ENCODE measurements at places on chromosomes 5 and 9.

- DNase-seq, result peak; percentile 40
Observed at GRCh38 chr5:139640421-139641115, 7.6 kb upstream of the CXXC5 start.

- no peak for DNase-seq
Observed at GRCh38 chr9:80946496-80947170, 742.7 kb downstream of the TLE1 start.

- no peak for DNase-seq
Observed at GRCh38 chr9:108694170-108694569, 161.6 kb downstream of the ACTL7B start.

DNA sequence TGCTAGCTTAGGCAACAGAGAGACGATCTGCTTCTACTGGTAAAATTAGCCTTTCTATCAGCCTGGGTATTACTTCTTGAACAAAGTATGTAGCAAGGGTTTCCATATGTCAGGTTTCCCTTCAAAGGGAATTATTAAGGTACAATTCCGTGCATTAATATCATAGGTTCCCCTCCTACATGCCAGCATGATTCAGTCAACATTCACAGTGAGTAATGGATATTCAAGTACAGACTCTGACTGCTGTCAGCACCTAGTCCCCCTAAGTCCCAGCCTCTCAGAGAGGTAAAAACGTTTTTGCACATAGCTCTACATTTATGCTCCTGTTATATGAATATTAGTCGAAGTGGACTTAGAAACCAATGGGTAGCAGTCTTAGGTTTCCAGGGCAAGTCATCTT, 322.4 kb upstream of the CCNG1 start:
- no peak for DNase-seq

DNA sequence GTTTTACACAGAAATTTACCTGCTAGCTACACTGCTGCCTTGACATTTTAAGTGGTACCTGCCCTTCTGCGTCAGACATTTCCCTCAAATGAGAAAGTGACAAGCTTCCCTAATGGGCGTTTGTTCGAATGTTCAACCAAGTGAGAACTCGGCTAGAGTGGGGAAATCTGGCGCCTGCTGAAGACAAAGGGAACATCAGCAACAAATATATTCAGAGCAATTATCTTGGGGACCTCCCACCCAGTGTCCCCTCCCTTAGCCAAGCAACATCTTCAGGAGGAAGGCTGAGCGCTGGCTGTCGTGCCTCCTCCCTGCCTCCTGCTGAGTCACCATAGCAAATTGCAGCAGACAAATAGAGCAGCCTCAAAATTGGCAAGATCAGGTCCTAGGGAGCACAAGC, 57.1 kb downstream of the MFAP3 start:
- no peak for DNase-seq

GRCh38 chr9:23820451-23821374, 5.3 kb downstream of the ELAVL2 start:
- DNase-seq, result no peak

DNA sequence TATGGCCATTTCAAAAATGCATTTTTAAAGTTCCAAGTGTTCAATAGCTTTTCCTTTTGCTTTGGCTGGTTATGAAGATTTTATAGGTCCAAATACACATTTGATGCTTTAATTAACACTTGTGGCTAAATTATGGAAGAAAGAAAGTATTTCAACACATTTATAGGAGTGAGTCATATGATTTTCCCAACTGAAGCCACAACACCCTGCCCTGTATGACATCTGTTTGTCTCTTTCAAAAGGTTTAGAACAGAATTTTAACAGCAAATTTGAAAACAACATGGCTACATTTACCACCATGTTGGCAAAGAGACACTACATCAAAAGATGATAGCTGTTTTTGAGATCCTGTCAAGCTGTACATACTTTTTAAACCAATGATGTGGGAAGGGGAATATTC, 99.4 kb downstream of the TMEM174 start:
- DNase-seq, result no peak

DNA sequence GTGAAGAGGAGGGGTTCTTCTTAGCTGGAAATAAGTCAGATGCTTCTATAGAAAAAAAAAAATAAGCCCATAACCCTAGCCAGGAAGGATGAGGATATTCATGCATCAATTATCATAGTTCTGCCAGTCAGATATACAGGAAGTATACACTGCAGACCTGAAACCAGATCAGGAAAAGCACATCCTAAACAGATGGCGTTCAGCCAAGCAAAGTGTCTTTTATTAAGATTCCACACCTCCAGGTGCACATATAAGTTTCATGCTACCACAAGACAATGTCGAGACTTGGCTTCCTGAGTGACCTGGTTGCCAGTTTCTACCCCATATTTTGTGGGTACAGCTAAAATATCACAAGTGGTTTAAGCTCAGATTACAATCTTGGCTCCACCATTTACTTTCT, 108.3 kb downstream of the CETN3 start:
- DNase-seq, result no peak

- no peak for DNase-seq
Observed at GRCh38 chr5:52995095-52995494, 5.9 kb downstream of the ITGA2 start.

GRCh38 chr5:149028984-149029383, 33.9 kb downstream of the SH3TC2 start:
- DNase-seq, result no peak

GRCh38 chr5:16687898-16688297, 71.1 kb upstream of the RETREG1 start:
- DNase-seq, result no peak

DNA sequence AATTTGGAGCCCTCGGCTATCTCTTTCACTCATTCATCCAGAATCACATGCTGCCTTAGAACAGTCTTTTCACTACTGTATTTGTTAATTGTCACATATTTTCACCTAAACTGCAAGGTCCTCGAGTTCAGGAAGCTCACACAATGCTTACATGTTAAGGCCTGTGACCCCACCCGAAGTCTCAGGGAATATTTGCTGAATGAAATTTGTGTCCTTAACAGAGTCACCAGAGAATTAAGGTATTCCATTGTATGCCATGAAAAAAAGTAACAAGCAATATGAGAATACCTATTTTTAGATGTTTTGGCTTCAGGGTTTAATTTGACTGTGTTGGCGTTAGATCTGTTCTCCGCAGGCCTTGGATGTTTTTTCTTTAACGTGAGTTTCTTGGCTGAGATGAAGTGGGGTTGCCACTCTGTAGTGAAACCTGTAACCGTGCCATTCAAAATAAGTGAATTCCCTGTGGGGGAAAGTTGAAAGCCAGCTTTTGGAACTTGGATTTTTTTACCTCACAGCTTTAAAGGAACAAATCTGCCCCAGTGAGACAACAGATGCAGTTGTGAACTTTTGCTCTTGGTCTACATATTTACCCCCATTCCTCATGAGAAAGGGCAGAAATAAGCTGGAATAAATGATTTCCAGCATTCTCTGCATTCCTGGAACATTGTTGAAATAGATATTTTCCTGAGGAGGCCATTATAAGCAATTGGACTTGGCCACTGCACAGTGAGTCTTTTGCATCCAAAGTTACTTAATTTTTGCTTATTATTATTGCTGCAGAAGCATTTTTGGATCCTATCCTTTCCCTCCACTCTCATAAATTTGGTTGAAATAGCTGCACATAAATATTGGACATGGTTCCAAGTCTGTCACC, 35.9 kb upstream of the FBP1 start:
- no peak for DNase-seq

- DNase-seq, result no peak
Observed at GRCh38 chr5:37189355-37189754, 59.8 kb downstream of the CPLANE1 start.

GRCh38 chr9:115373000-115373709, 255.2 kb upstream of the TNC start:
- DNase-seq, result no peak

GRCh38 chr9:133664173-133665050, 28.2 kb downstream of the DBH start:
- no peak for DNase-seq

DNA sequence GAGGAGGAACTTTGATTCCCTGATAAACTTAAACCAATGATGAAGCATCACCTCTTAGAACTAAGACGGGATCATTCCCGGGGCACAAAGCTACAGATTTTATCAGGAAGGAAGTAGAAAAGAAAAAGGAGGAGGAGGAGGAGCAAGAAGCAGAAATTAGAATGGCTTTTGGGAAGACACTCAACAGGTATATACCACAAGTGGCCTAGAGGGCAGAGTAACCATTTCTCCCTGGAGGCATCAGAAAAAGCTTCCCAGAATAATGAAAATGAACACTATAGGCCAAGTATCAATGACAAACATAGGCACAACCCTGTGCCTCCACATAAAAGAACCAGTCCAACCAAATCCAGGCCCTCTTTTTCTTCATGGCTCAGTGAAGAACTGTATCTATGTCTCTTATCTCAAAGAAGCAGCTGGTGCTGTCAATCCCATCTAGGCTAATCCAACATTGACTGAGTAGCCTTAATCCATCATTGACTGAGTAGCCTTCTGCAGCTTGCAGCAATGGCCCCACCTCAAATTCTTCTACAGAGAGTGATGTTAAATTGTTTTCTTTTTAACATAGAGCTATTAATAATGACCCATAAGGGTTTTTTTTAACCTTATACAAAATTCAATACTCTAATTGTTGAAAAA, 178.8 kb upstream of the KIF2A start:
- no peak for DNase-seq

DNA sequence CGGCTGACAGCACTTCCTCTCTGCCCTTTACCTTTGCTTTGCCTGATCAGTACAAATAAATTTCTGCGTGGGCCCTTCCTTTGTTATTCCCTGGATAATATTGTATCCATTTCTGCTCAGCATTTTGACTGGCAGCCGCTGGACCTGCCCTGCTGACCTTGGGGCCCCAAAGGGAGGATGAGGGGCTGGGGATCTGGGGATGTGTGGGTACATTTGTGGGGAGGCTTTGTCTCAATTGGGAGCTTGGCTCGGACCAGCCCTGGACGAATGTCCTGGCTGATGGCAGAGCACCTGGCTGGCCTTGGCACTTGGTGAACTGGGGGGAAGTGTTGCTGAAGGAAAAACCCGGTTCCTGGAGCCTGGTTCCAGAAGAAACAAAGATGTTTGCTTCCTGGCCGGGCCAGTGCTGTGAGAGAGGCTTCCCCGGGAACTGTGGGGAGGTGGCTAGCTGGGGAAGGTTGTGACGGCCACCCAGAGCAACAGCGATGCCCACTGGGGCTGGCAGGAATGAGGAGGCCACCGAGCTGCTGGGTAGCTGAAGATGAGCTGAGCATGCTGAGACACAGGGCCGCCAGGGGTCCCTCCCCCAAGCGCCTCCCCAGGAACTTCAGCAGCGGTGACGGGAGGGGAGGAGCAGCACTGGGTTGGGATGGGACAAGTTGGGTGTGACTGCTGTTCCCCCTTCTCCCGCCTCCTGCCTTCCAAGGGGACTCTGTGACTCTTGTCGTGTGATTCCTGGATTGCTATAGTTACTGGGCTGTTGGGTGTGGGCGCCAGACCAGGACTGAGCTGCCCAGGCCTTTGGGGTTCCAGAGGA, 8.4 kb downstream of the LMX1B start:
- DNase-seq, result no peak

DNA sequence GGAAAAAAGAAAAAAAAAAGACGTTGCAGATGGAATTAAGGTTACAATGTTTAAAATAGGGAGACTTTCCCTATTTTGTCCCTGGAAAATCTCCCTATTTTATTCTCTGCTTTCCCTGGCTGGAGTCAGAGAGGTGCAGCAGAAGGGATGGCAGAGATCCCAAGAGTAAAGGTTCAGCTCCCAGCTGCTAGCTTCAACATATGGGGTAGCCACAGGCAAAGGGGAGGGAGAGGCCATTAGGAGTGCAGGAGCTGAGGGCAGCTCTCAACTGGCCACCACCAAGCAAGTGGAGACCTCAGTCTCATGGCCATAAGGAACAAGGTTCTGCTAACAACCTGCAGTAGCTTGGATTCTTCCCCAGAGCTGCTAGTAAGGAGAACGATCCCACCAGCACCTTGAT, 367.0 kb upstream of the DAP start:
- no peak for DNase-seq

DNA sequence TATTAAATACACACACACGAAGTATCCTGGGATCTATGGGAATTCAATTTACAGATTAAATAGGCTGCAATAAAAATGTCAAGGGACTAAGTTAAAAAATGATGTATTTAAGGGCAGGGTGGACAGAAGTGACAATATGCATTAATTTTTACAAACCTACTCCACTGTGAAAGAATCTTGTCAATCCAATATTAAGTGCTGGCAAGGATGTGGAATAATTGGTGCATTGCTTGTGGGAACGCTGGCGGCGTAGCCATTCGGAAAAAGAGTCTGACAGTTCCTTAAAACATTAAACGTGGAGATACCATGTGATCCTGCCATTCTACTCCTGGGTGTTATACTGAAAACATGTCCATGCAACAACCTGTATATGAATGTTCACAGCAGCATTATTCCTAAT, 4.2 kb downstream of the CDC14B start:
- no peak for DNase-seq

- no peak for DNase-seq
Observed at GRCh38 chr5:135015942-135016341, 18.1 kb downstream of the PITX1 start.

- DNase-seq, result no peak
Observed at GRCh38 chr5:114391321-114391720, 29.5 kb downstream of the KCNN2 start.

GRCh38 chr5:116788851-116789403, 214.3 kb upstream of the SEMA6A start:
- DNase-seq, result no peak

DNA sequence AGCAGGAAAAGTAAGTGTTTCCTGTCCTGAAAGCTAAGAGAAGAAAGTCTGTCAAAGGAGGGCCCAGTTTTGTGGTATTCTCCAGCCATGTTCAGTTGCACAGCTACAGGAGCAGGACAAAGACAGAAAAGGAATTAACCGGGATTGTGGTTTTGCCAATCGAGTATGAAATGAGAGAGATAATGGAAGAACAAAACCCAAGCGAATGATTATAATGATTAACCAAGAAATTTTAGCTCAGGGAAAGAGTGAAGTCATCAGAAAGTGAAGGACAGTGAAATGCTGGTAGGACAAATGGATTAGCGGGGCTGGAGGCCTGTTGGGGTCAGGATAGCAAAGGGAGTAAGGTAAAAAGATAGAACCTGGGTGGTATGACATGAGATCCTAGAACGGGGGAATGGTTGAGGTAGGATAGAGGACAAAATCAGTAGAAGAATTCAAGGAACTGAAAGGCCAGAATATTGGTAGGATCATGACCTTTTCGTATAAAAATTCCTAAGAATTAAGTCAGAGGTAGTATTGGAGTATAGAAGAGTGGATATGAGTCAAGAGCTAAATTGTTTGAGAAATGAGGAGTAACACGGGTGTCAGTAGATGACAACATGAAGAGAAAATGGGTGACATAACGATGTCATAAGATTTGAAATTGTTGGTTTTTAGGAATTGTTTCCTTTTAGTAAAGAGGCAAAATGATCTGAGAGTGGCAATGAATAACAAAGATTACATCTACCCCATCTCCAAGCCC, 52.8 kb downstream of the DIAPH1 start:
- DNase-seq, result no peak

GRCh38 chr5:125290935-125291334, 544.5 kb upstream of the ZNF608 start:
- DNase-seq, result peak; percentile 74

DNA sequence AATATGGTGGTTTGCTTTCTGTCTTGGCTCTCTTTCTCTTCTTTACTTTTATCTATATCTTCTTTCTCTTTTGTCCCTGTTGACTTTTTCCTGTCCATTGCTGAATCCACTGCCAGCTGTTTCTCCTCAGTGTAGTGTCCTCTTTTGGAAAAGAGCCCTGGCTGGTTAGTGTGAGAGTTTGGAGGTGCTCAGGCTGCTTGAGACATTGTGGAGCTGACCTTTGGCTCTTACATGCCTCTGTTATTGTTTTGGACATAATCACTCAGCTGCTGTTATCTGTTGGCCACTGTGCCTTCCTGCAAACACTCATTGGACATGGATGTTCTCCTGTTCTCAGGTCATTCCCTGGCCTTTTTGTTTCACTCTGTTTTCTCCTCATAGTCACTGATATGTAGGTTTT, 295.4 kb upstream of the RIOK2 start:
- DNase-seq, result no peak

Measured in right lobe of liver (tissue), 6 donors.